ENCODE measurements at places on chromosomes 4 and X.

DNA sequence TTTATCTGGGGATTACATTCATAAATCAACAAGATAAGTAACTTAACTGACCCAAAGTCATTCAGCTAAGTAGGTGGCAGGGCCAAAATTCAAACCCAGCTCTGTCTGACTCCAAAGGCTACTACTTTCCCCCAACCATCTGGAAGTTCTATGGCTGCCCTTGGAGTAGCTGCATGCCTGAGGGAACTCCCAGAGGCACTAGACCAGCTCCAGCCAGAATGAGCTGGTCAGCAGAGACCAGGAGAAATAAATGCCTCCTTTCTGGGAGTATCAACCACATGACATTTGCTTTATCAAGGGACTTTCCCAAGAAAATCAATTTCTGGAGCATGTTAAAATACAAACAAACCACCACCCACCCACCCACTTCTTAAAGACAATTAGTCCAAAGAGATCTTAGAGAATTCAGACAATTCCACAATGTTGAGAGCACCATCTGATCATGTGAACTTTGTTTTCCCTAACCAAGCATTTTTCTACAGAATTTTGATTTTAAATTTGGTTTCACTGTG, 180.5 kb downstream of the EFHC2 start:
- H3K4me3 ChIP-seq = no peak overlapping the region
- H3K27me3 ChIP-seq = no peaks in the 10 kb centered on the region
- H3K36me3 ChIP-seq = peaks cover 14% of the 10 kb centered on the region
- H3K27ac ChIP-seq = no peak overlapping the region
- no peak for DNase-seq

DNA sequence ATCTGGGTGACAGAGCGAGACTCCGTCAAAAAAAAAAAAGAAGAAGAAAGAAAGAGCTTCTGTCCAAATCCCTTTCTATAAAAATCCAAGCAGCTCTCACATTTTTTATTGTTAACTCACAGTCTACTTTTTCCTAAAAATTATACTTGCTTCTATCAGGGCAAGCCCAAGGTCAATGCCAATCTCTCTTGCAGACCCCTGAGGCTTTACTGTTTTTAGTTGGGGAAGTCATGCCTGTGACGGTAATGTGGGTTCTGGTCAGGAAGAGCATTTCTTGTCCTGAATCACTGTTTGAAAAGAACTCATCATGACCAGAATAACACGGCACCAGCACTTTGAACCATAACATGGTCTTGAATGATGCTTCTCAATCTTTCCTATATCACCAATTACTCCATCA, 54.6 kb upstream of the CITED1 start:
- no peaks in the 10 kb centered on the region for H3K27me3 ChIP-seq
- peaks cover 4% of the 10 kb centered on the region for H3K36me3 ChIP-seq
- H3K27ac ChIP-seq = no peak overlapping the region
- DNase-seq = no peak
- H3K4me1 ChIP-seq = peaks cover 1% of the 10 kb centered on the region

- H3K4me1 ChIP-seq = no peaks in the 10 kb centered on the region
- peak; percentile 11 for DNase-seq
- no peak overlapping the region for H3K4me3 ChIP-seq
These were observed 179.1 kb upstream of the MAB21L2 start for GRCh38 chr4:150402871-150403272.

DNA sequence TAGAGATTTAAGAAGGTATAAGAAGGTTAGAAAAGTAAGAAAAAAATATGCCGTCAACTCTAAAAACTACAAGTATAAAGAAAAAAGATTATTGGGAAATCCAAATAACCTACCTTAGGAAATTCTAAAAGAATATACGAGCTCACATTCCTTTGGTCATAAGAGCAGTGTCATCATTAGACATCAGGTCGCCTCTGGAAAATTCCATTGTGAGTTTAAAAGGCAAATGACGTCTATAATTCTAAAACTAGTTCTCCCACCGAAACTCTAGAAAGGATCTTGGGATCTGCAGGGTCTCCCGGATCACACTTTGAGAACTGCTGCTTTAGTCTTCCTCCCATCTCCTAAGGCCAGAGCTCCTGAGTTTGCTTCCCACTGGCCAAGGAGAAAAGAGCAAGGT, 518 bp upstream of the SAT1 start:
- H3K4me3 ChIP-seq = peak overlapping the region; percentile 98
- DNase-seq = no peak
- H3K4me1 ChIP-seq = peaks cover 29% of the 10 kb centered on the region
- no peaks in the 10 kb centered on the region for H3K27me3 ChIP-seq
- peaks cover 33% of the 10 kb centered on the region for H3K36me3 ChIP-seq

GRCh38 chr4:163611182-163611581, 116.7 kb downstream of the TMA16 start:
- peaks cover 25% of the 10 kb centered on the region for H3K4me1 ChIP-seq
- no peaks in the 10 kb centered on the region for H3K27me3 ChIP-seq
- no peaks in the 10 kb centered on the region for H3K36me3 ChIP-seq
- H3K27ac ChIP-seq = no peak overlapping the region
- no peak for DNase-seq
- no peak overlapping the region for H3K4me3 ChIP-seq

DNA sequence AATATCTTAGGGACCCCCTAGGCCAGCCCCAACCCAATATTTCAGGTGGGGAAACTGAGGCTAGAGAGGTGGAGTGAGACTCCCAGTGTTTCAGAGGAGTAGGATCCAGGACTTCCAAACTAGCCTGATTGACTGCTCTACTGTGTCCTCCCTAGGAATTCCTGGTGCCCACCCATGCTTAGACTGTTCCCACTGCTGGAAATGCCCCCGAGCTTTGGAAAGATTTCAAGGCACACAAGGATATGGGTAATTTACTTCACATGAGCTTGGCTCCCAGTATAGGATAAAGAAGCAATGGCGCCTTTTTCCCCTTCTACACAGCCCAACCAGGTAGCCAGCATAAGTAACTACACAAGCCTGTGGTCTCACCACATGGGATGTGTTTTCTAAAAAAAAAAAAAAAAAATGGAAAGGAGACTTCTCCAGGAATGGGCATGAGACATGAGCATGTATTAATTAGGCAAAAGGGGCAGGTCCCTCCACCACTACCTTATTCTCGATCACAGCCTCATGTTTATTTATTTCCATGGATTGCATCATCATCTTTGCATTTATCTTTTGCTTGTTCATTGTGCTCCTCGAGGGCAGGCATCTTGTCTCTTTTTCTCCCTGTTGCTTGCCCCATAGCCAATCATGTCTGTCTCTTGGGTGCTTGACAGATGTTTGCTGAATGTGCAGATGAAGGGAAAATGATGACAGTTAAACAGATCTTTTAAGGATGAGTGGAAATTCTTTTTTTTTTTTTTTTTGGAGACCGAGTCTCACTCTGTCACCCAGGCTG, 66.7 kb downstream of the DRD5 start:
- no peaks in the 10 kb centered on the region for H3K4me1 ChIP-seq
- no peak overlapping the region for H3K4me3 ChIP-seq
- DNase-seq = no peak
- peaks cover 20% of the 10 kb centered on the region for H3K27me3 ChIP-seq

GRCh38 chr4:141058591-141059512, 74.4 kb downstream of the RNF150 start:
- no peaks in the 10 kb centered on the region for H3K4me1 ChIP-seq
- no peak for DNase-seq
- no peak overlapping the region for H3K4me3 ChIP-seq

DNA sequence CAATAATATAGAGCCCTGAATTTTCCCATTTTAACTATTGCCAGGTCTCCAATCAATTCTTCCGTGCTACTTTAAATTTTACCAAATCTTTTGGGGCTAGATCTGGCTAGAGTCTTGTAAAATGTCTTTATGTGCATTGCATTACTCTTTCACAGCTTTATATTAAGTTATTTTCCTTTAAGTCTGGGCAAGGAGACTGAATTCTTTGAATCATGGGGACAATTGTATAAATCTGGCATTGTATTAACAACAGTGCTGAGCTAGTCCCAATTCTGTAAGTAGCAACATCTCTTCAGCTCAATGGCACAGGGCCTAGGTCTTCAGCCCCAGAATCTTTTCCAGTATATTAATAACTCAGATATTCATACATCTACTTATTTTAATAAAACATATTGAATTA, 1080.4 kb upstream of the INTU start:
- no peaks in the 10 kb centered on the region for H3K4me1 ChIP-seq
- H3K27me3 ChIP-seq = no peaks in the 10 kb centered on the region
- H3K36me3 ChIP-seq = no peaks in the 10 kb centered on the region
- no peak overlapping the region for H3K4me3 ChIP-seq
- H3K27ac ChIP-seq = no peak overlapping the region

DNA sequence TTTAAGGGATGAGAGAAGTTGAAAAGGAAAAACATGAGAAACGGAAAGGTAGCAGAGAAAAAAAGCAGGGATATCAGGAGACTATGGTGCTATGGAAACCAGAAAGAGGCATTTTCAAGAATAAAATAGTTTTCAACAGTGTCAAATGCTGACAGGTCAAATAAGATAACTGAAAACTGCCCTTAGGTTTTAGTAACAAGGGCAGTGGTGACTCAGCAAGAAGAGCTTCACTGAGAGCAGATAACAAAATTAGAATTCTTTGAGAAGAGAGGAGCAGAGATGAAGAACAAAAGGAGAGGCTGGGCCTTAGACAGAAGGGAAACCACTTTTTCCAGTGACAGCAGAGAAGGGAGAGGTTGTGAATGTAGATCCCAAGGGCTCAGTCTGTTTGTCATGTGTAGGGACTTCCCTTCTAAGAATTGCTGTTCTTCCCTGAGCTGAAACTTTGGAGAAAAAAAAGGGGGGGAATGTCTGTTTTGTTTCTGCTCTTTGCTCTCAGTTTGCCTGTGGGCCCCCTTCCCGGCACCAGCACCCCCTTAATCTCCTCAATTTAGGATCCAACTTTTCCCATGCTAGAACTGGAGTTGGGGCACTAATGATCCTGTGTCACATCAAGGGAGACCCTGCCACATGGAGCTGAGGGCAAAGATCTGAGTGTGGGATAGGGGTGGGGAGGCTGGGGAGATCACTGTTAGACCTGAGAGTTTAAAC, 26.8 kb upstream of the MAGEA10 start:
- no peak overlapping the region for H3K4me3 ChIP-seq
- peaks cover 8% of the 10 kb centered on the region for H3K27me3 ChIP-seq
- no peaks in the 10 kb centered on the region for H3K4me1 ChIP-seq
- H3K27ac ChIP-seq = no peak overlapping the region
- H3K36me3 ChIP-seq = no peaks in the 10 kb centered on the region

GRCh38 chrX:45295259-45295986, 94.7 kb upstream of the DIPK2B start:
- no peak for DNase-seq
- no peaks in the 10 kb centered on the region for H3K27me3 ChIP-seq
- no peak overlapping the region for H3K27ac ChIP-seq
- H3K4me3 ChIP-seq = no peak overlapping the region

GRCh38 chr4:165151734-165152133, 39.1 kb upstream of the TMEM192 start:
- H3K27me3 ChIP-seq = peaks cover 13% of the 10 kb centered on the region
- no peak overlapping the region for H3K4me3 ChIP-seq
- no peak overlapping the region for H3K27ac ChIP-seq
- no peaks in the 10 kb centered on the region for H3K4me1 ChIP-seq
- no peaks in the 10 kb centered on the region for H3K36me3 ChIP-seq

- DNase-seq = no peak
- no peak overlapping the region for H3K4me3 ChIP-seq
- H3K27ac ChIP-seq = no peak overlapping the region
- no peaks in the 10 kb centered on the region for H3K36me3 ChIP-seq
These were observed 20.8 kb upstream of the LRBA start for GRCh38 chr4:151035911-151036310.

DNA sequence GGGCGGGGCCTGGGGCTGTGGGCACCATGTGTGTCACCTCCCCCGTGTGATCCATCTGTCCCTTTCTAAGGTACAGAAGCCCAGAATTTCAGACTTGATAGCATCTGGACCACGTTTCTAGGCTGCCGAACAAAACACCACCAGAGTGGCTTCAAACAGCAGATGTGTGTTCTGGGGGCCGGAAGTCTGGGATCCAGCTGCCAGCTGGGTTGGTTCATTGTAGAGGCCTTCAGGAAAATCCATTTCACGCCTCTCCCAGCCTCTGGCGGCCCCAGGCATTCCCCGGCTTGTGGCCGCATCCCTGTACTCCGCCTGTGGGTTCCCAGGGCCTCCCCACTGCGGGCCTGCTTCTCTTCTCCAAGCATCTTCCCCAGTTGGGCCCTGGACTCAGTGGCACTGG, 39.6 kb upstream of the GPR78 start:
- H3K27ac ChIP-seq = no peak overlapping the region
- no peaks in the 10 kb centered on the region for H3K4me1 ChIP-seq
- H3K36me3 ChIP-seq = no peaks in the 10 kb centered on the region
- no peak overlapping the region for H3K4me3 ChIP-seq

GRCh38 chr4:7180938-7181337, 11.4 kb upstream of the SORCS2 start:
- peaks cover 1% of the 10 kb centered on the region for H3K4me1 ChIP-seq
- H3K27me3 ChIP-seq = peaks cover 9% of the 10 kb centered on the region
- DNase-seq = no peak
- no peaks in the 10 kb centered on the region for H3K36me3 ChIP-seq

Data from naive thymus-derived CD8-positive, alpha-beta T cell (primary cell).